ENCODE measurements at places on chromosomes 2 and 18.

- DNase-seq, result no peak
Observed at GRCh38 chr2:71897836-71898235, 249.8 kb downstream of the CYP26B1 start.

GRCh38 chr18:21897811-21898210 lies 157.2 kb downstream of the MIB1 start:
- DNase-seq, result no peak

DNA sequence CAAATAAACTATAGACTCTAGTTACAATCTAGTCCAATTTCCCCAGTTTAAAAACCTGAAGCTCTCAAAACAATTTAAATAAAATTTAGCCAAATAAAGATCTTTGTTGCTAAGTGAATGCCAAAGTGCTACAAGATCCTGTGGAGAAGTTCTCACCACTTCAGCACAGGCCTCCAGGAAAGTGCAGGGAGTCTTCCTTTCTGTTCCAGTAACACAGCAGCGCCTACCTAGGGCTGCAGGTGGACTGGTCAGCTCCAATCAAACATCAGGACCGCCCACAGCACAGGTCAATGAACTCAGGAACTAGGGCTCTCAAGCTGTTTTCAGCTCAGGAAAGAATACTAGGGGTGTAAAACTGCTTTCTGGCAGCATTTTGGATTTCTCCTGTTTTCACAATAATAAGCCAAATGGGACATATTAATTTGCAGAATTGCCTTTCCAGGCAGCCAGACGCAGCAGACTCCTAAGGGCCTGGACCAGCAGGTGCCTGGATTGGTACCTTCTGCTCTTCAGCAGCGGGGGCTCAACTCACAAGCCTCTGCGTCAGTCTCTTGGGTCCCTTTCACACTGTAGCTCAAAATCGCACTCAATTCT lies 1.5 kb downstream of the FAM110C start:
- no peak for DNase-seq

- no peak for DNase-seq
Observed at GRCh38 chr2:218645126-218645525, 14.3 kb downstream of the ZNF142 start.

GRCh38 chr2:191638079-191638801 lies 39.7 kb upstream of the NABP1 start:
- no peak for DNase-seq

GRCh38 chr2:236642584-236643291 lies 73.1 kb downstream of the ACKR3 start:
- DNase-seq, result no peak

DNA sequence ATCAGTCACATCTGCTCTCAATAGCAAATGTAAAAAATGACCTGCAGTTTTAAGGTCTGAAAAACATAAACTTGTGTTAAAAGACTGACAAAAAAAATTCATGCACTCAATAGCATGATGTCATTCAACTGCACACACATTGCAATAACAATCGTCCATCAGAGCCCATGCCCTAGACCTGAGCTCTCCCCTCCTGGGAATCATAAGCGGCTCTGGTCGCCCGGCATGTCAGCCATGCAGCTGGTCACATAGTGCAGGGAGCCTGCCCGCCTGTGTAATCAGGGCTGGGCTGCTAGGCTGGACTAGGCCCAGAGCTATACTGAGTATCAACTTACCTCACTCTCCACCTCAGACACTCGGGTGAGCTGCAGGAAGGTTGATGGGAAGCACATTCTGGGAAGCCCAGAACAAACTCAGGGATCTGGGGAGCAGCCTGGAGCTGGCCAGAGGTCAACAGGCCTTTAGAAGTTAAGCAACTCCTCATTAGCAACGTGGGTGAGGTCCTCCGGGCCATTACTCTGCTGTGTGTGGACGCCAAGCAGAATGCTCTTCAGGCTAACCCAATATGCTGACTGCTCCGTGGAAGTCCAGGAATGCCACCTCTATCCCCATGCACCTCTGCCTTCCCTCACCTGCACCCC lies 165.5 kb downstream of the TTC32 start:
- DNase-seq, result no peak

GRCh38 chr2:214989187-214989586 lies 149.2 kb downstream of the ABCA12 start:
- no peak for DNase-seq

- no peak for DNase-seq
Observed at GRCh38 chr2:205633994-205634393, 48.3 kb upstream of the NRP2 start.
